Stimulated activated naive B cell treated with anti-CD40 and anti-IgM and Interleukin-4, amounts not matched to agents 10 μg/mL and 1 μg/mL and 100 μg/mL, for 72 hours (primary cell): ENCODE measurements at places on chromosomes 1 and 21.

- DNase-seq, result no peak
Measured at GRCh38 chr1:115654663-115655305, 13.0 kb downstream of the VANGL1 start.

GRCh38 chr1:226092965-226093364 is 30.4 kb downstream of the H3-3A start:
- DNase-seq, result no peak

DNA sequence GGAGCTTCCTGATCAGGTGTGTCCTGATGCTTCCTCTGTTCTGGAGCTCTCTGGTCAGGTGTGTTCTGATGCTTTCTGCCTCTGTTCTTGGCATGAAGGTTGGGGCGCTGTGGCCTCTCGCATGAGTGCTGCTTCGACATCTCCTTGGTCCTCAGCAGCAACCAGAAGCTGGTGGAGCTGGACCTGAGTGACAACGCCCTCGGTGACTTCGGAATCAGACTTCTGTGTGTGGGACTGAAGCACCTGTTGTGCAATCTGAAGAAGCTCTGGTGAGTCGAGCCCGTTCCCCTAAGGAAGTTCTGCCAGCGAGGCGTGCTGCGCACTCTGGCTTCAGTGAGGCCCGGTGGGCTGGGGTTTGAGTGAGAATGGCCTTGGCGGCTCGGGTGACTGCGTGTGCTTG is 18.0 kb downstream of the NLRP3 start:
- DNase-seq, result no peak

DNA sequence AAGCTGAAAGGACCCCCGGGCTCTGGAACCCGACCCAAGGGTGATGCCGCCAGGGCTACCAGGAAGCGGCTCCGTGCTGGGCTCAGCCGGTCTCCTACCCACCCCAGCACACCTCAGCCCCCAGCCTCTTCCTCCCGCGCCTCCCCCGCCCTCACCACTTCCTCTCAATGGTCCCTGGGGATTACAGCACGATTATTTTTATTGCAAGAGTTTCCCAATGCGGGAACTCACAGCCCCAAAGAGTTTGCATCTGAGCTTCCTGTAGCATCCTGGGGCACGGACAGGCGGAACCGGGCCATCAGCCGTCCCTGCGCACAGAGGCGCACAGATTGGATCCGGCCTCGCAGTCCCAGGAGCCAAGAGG is 8.7 kb upstream of the SLX9 start:
- DNase-seq, result no peak

DNA sequence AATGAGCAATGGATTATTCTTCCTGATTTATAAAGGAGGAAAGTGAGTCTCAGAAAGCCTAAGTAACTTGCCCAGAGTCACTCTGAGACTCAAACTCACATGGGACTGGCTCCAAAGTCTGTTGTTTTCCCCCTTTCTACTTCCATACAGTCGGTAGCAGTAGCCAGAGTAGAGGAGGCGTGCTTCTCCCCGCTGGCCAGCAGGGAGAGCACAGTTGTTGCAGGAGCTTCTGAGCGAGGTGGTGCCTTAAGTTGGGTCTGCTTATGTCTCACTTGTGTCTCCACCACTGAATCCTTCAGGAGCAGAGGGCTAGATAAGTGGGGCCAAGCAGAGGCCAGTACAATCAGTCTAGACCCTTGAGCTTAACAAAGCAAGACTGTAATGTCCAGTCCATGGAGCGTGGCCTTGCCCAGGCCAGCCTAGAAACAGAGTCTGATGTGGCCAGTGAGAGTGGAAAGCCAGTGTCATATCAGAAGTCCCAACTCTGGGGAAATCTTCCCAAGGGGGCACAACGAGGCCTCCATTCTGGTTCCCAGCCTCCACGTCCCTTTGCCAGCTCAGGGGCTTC is 181.9 kb downstream of the ZSCAN20 start:
- no peak for DNase-seq

DNA sequence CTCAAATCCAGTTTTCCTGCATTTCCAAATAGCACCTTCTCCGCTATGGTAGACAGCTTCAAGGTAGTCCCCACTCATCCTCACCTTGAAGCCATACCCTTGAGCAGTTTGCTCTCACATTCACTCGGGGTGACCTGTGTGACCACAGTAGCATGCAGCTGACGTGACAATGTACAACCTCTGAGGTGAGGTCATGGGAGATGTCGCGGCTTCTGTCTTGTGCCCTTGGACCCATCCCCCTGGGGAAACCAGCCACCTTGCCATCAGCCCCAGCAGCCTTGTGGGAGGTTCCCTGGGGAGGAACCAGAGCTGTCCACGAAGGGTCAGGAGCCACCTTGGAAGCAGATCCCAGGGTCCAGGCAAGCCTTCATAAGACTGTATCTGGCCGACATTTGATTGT is 38.3 kb upstream of the DUSP10 start:
- no peak for DNase-seq

DNA sequence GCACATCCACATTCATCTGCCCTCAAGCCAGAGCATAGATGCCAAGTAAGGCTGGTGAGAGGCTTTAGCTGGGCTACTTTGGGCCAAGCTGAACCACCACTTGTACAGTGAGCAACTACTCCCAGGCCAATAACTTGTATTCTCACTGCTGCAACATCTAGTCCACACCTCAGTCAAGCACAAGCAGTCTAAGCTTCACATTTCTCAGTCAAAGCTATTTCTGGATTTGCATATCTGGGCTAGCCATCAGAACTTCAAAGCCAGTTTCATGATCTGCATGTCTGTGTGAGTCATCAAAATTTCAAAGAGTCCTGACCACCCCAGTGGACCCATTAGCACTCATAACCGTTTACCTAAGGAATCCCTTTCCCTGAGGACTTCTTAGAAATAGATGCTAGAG is 77.7 kb upstream of the DIRAS3 start:
- no peak for DNase-seq

GRCh38 chr1:156474966-156475365 is 25.6 kb downstream of the MEF2D start:
- DNase-seq, result no peak

DNA sequence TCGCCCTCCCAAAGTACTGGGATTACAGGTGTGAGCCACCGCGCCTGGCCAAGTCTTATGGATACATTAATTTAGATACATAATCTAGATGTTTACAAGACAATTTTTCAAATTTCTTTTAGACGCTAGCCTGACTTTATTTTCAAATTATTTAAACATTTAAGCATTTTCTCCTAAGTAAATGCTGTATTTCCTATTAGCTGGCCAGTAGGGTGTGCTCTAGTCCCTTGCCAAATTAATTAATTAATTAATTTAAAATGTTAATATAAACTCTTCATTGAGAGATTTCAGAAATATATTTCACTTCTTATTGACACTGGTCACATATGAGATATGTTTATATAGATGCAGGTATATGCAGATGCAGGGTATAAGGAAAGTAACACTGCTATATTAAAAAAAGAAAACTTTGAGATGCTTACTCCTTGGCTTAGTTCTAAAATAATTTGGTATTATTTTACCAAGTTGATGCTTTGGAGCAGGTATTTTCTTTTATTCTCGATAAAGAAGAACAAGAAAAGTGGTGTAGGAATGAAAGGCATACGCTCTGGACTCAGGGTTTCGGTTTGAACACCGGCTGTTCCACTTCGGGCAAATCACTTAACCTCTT is 5.2 kb upstream of the ERRFI1 start:
- no peak for DNase-seq

- no peak for DNase-seq
Measured at GRCh38 chr1:3539707-3540425, 71.4 kb downstream of the MEGF6 start.
